ENCODE measurements at places on chromosomes 3 and 15.

GRCh38 chr3:139320551-139321309 lies 23.1 kb upstream of the MRPS22 start:
- no peak for DNase-seq

GRCh38 chr3:50545781-50546180 lies 21.8 kb downstream of the C3orf18 start:
- no peak for DNase-seq

GRCh38 chr15:68574629-68575028 lies 4.2 kb upstream of the CORO2B start:
- DNase-seq, result no peak

DNA sequence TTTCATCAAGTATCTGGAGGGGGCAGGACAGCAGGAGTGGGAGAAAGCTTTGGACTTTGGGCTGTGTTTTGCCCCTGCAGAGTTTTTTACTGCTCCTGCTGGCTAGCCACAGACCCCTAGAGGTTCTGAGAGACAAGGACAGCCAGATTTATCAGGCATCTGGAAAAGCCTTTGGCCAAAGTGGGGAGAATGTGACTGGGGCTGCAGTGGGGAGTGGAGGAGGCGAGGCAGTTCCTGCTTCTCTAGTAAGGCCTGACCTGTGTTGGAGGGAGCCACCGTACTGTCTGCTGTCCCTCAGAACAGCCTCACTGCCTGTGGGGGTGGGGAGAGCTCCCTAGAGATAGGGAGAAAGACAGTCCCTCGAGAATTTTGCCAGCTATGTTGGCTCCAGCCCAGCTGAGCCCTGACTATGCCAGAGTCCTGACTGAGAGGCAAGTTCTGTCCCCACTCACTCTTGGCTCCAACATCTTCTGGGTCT lies 2.2 kb downstream of the ALPK3 start:
- no peak for DNase-seq

DNA sequence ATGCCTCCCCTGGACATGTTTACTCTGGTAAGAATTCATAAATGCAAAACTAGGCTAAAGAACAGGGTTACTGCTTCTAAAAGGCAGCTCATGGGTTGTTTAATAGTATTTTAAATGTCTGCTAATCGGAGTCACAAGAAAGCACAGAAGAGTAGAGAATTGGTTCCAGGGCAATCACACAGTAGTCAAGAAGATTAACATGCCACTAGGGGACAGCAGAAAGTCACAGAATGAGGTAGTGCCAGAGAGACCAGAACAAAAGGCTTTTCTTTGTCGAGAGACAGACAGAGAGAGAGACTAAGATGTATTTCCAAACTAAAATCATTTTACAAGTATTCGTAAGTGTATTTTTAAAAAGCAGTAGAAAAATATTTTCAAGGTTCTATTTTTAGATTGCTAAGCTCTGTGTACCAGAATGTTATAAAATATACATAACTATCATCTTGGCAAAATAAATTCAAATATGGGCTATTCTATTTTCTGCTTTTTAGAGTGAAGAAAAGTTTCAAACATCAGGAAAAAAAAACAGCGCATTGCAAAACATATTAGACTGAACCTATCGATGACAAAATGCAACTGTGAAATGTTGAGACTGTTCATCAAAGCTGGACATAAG lies 78.3 kb upstream of the CDIN1 start:
- no peak for DNase-seq

DNA sequence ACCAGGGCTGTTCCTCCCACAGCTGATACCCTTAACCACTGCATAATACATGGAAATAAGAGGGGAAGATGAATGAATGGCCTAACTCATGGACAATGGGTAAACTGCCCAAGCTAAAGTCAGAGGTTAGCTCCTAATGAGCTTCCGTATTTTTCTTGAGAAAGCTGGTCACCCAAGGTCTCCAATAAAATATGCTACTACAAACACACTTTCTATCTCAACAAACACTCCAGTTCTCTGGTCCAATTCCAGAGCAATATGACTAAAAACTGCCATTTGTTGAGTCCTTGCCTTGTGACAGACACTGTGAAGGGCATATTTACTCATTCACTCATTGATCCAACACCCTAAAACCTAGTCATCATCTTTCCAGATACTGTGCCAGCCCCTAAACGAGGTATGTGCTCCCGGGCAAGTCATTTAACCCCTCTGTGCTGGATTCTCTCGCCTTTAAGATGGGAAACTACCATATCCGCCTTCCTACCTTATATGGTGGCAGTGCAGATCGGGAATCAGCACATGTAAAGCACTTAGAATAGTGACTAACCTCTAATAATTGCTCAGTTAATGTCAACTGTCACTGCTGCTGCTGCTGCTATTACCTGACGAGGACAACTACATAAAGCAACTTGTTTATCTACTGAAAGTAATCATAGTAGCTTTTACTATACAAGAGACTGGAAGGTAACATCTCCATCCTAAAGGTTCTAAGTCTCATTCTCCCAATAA lies 89.1 kb downstream of the XXYLT1 start:
- DNase-seq, result no peak

- no peak for DNase-seq
Measured at GRCh38 chr3:142944342-142944741, 19.1 kb downstream of the PAQR9 start.

- DNase-seq, result no peak
Measured at GRCh38 chr3:195705081-195705991, 15.4 kb upstream of the MUC20 start.

- no peak for DNase-seq
Measured at GRCh38 chr3:162007722-162008121, 511.1 kb downstream of the OTOL1 start.

- no peak for DNase-seq
Measured at GRCh38 chr3:126734106-126734723, 30.2 kb downstream of the CHCHD6 start.

DNA sequence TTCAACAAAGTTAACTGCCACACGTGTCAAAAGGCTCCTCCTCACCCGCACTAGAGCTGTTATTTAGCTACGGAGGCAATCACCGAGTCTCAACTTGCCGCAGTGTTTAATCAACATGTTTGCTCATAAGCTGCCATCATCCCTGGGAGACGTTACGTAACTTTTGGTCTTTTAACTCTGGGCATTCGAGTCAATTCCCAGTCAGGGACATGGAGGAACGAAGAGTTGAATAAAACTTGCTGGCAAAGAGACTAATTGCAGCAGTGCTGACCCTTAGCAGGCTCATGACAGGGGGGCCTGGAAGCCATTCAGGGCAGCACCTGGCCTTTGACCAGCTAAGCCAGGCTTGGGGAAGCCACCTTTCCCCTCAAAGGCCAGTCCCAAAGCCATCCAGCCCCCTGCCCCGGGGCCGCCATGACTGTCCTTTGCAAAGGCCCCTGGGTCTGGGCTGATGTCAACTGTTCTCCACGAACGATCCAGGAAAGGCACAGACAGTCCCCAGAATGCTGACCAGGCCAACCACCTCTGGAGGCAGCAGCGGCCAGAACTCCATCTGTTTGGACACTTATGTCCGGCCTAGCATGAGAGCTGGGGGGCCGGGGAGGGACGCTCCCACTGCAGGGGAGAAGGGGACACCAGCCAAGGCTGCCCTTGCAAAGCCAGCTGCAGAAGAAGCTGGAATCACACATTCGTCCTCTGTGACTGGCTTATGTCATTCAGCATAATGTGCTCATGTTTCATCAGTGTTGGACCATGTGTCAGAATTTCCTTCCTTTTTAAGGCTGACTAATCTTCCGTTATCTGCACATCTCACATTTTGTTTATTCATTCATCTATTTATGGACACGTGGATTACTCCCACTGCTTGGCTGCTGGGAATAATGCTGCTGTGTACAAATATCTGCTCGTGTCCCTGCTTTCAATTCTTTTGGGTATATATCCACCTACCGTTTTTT lies 43.7 kb downstream of the PCSK6 start:
- DNase-seq, result peak; percentile 10

- DNase-seq, result no peak
Measured at GRCh38 chr15:74777769-74778598, 3.9 kb upstream of the CSK start.

DNA sequence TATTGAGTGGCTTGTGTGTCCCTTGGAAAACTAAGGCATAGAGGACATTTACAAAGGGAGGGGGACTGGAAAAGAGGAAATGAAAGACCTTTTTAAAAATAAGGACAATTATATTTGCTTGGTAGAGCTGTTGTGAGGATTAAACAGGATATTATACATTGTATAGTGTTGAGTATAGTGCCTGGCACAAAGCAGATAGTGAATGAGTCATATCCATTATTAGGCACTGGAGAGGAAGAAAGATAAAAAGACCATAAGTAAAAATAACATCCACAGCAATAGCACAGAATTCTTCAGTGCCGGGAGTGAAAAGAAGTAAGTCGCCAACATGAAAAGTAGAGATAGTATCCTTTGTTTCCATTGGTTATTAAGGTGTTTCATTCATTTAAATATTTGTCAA lies 623.3 kb downstream of the PDCD6IP start:
- no peak for DNase-seq

DNA sequence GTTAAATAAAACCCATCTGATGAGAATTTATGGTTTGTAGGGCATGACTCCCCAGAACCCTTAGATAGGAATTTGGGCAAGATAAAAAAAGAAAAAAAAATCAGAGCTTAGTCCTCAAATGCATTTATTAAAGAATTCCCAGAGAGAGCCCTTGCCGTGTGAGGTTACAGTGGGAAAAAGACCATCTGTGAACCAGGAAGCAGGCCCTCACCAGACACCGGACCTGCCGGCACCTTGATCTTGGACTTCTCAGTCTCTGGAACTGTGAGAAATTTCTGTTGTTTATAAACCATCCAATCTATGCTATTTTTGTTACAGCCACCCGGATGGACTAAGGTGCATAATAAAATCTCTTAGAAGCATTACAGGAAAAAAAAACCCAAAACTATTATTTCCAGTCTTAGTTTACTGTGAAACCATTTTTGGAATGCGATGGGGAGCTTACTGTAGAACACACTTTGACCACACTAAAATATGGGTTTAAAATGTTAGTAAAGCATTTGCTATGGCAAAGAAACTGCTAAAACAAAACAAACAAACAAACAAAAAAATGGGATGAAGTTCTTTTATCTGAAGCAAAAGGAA lies 72.2 kb downstream of the LEKR1 start:
- no peak for DNase-seq

- no peak for DNase-seq
Measured at GRCh38 chr3:139552632-139553365, 13.3 kb upstream of the RBP1 start.

DNA sequence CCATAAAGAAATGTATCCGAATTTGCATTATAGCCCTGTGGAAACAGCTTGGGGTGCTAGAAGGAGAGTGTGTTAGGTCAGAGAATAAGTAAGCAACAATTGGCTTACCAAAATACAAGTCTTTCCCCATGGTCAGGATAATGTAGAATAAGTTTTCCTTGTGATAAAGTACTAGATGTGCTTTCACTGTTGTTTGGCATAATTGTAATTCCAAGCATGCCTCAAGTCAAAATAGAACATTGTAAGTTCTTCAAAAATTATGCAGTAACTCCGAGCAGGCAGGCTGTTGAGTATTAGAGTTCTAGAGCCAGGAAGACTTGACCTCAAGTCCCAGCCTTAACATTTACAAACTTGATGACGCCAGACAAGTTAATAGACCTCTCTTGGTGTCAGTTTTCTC lies 242.0 kb downstream of the TUSC7 start:
- DNase-seq, result no peak

DNA sequence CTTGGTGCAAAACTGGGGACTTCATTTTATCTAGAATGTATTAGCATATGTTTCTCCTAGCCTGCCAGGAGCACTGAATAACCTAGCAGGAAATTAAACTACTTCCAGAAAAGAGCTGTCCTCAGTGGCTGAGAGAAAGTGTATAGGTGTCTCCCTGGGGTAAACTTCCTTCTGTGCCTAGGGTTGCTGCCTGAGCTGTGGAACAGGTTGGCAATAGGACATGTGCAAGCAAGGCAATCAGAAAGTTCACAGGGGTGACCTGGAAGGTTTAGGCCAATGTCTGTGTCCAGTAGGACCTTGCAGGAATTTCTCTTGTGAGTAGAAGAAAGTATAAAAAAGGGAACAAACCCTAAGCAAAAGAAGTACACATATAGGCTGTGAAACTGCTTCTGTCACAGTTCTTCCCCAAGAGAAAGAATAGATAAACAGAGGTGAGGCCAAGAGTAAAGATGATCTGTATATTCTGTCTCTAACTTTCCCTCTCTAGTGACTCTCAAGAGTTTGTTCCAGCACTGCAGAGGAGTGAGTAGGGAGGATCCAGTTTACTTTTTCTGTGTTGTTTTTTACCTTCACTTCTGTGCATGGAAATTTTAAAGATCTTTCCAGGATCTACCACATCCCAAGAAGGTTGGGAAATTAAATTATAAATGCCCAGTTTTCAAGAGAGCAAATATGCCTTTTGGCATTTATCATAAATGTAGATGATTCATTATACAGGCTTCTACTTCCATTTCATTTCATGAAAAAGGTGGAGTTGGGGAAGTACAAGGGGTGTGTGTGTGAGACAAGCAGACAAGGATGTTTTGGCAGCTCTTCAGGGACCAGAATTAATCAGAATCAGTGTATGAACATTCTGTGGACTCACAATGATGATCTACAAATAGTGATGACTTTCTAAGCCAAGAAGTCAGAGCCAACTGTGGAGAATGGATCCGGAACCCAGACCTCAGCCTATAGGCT lies 155.2 kb downstream of the RBPMS2 start:
- DNase-seq, result no peak

DNA sequence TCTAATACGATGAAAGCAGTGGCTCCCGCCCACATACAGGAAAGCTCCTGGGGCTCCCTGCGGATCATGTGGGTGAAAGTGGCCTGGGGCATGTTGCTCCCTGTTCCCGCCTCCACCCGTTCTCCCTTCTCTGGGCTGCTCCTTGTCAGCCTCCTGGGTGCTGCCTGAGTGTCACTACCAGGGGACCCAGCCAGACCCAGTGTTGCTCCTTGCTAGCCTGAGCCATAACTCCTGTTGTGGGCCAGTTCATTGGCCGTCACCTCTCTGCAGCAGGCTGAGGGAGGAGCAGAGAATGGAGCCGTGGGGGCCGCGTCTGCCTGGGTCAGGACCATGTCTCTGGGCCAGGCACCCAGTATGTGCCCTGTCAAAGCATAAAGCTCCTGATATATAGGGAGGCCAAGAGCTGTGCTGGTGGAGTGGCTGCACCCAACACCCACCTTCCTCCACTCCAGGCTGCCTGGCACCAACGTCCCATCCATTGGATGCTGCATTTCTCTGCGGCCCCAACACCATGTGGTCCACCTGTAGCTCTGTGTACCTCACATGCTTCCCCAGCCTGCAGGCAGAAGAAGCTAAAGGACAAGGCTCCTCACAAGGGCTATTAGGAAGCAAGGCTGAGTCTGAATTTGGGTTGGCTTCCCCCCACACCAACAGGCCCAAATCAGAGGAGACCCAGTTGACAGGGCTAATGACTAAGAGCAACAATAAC lies 40.5 kb downstream of the KLF13 start:
- no peak for DNase-seq

DNA sequence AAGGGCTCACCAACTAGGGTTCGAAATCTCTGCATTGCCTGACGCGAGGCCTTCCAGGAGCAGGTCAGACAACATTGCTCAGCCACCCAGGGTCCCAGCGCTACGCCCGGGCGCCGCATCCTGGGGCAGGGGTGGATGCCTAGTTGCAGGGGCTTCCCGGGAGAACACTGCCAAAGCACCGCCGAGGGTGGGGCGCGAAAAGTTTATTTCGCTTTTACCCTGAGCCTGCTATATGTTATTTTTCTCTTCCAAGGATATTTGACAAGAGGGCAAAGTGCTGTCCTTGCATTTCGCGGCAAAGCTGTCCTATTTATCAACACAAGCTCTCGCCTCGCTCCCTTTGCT lies 549 bp upstream of the SOX14 start:
- DNase-seq, result no peak
